Tibial nerve (tissue), 4 donors: ENCODE measurements at places on chromosomes 12 and 14.

DNA sequence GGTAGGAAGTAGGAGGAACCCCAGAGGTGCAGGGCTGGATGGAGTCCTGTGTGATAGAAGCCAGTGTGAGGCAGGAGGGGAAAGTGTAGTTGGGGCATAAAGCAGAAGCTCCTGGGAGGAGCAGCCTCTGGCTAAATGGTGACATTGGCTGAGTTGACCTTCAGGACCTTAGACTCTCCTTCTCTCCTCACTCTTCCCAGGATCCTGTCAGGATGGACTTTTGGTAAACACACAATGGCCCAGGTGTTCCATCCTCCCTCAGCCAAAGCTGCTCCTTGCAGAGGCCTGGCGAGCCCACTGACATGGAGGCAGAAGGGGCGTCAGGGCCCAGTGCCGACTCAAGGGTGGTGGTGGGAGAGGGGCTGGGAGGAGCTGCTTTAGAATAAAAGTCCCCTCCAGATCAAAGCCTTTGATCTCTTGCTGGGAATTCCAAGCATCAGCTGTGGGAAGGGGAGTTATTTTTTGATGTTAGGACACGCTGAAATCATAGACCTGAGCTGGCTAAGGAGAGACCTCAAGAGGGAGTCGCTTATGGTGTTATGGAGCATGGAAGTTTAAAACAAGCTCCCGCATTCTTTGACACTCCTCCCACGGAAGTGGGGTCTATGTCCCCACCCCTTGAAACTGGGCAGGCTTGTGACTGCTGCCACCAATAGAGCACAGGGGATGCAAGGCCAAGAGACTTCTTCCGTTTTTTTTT, 44.1 kb downstream of the SMIM41 start:
- DNase-seq, result no peak
- H3K27ac ChIP-seq, result no peak overlapping the region
- peaks cover 14% of the 10 kb centered on the region for H3K27me3 ChIP-seq
- H3K36me3 ChIP-seq, result no peaks in the 10 kb centered on the region
- H3K4me3 ChIP-seq, result no peak overlapping the region
- H3K4me1 ChIP-seq, result peaks cover 9% of the 10 kb centered on the region

DNA sequence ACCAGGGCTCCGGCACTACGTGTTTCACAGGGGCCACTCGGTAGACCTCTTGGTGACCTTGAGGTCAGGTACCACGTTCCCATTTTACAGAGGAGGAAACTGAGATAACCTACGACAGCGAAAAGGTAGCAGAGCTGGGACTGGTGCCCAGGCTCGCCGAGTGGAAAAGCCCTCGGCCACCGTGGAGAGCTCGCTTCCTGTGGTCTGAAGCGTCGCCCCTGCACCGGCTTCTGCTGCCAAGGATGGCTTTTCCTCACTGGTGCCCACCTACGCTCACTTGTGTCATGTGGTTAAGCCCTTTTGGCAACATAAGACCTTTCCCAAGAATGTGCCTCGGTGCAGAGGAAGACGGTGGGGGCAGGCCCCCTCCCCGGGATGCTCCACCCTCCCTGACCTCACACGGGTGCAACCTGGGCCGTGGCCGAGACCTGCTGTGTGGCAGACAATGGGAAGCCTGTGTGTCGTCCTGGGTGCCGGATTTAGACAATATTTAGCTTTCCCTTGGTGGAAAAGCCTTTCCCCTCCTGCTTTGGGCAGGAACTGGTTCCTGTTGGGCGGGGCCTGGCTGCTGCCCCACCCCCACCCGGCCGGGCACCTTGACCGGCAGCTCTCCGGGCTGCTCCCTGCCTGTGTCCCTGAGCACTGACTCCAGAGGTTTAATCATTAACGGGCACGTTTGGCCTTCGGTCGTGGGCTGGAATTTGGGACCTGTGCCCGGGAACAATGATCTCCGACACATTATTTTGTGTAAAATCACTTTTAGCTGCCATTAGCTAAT, 32.4 kb upstream of the PPP1R13B start:
- DNase-seq, result no peak
- peak overlapping the region; percentile 75 for H3K27ac ChIP-seq
- peaks cover 42% of the 10 kb centered on the region for H3K4me1 ChIP-seq
- H3K4me3 ChIP-seq, result no peak overlapping the region
- H3K36me3 ChIP-seq, result no peaks in the 10 kb centered on the region

DNA sequence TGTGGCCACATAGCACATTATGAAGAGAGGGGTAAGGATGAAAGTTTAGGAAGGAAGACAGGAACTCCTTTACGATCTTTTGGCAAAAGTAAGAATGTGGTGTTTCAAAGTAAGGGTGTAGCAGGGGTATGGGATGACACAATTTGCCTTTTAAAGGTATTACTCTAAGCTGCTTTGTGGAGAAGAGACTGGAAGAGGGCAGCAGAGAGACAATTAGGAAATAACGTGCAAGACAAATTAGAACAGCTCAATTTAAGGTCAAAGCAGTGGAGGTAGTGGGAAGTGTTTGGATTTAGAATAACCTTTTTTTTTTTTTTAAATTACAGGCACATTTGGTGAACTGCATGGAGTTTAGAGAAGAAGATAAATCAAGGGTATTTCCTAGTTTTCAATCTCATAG, 342.6 kb downstream of the NOVA1 start:
- no peaks in the 10 kb centered on the region for H3K36me3 ChIP-seq
- H3K4me1 ChIP-seq, result no peaks in the 10 kb centered on the region
- DNase-seq, result no peak
- H3K27ac ChIP-seq, result no peak overlapping the region
- H3K4me3 ChIP-seq, result no peak overlapping the region
- no peaks in the 10 kb centered on the region for H3K27me3 ChIP-seq

DNA sequence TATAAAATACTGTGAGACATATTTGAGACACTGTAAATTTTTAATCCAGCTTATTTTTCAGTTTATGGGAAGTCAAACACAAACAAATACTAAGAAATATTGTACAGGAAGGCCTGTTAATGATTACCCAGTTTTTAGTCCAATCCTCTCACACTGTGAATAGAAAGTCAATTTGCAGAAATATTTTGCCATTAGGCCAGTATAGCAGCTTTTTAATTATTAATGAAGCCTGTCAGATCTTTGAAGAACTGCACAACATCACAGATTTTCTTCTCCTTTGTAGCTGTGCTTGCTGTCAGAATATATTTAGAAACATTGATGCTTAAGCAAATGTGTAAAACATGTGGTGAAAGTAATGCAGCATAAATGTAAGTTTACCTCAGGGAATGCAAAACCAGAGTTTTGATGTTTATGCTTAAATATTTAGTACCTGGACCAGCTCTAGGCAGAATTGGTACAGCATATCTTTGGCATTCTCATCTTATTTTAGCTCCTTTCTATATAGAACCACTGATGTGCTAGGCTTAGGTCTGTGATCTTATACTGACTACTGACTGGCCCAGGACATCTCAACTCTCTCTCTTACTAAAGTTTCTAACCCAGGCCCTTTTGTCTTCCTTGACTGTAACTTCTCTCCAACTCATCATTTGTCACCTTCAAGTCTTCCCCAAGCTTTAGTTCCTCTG, 230.8 kb upstream of the NAV3 start:
- H3K4me3 ChIP-seq, result no peak overlapping the region
- no peak overlapping the region for H3K27ac ChIP-seq
- H3K4me1 ChIP-seq, result no peaks in the 10 kb centered on the region
- no peaks in the 10 kb centered on the region for H3K27me3 ChIP-seq
- DNase-seq, result no peak
- H3K36me3 ChIP-seq, result no peaks in the 10 kb centered on the region

DNA sequence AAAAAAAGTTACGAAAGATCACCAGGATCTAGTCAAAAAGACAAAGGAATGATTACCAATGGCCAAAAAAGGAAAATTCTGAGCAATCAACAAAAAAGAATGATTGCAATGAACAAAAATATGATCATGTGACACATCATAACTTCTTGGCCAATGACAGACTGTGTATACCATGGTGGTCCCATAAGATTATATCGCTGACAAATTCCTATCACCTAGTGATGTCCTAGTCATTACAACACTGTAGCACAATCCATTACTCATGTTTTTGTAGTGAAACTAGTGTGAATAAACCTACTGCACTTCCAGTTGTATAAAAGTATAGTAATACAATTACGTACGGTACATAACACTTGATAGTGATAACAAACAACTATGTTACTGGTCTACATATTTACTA, 12.3 kb downstream of the SEL1L start:
- H3K36me3 ChIP-seq, result peaks cover 49% of the 10 kb centered on the region
- DNase-seq, result no peak
- H3K27ac ChIP-seq, result no peak overlapping the region
- no peak overlapping the region for H3K4me3 ChIP-seq
- H3K4me1 ChIP-seq, result peaks cover 20% of the 10 kb centered on the region

GRCh38 chr14:72812292-72812851, 81.5 kb downstream of the DPF3 start:
- no peaks in the 10 kb centered on the region for H3K4me1 ChIP-seq
- H3K27me3 ChIP-seq, result no peaks in the 10 kb centered on the region
- peak overlapping the region; percentile 23 for H3K27ac ChIP-seq

DNA sequence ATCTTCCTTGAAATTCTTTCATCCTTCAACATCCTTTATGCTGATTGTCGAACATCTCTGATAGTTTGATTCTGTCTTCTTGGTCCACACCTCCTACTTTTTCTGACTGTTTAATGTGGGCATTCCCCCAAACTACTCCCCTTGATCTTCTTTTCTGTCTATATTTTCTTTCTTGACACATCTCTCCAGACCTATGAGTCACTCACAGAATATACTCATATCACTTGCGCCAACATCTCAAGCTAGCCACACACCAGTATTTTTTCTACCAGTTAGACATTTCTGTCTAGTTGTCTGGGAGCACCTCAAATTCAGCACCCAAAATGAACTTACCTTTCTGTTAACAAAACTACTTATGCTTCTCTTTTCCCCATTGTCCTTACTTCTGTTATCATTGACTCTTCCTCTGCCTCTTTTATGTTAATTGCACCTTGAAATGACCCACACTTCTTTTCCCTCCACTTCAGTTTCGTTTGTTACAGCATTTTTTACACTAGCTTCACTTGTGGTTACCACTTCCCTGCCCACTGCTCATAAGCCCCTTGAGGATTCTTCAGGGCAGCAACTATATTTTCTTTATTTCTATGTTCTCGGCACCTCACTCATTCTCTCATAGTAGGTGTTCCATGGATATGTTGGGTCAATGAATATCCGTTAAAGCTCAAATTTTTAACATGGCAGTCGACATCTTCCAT, 33.5 kb downstream of the TSHR start:
- H3K27ac ChIP-seq, result no peak overlapping the region
- no peaks in the 10 kb centered on the region for H3K27me3 ChIP-seq
- no peak for DNase-seq
- H3K4me1 ChIP-seq, result no peaks in the 10 kb centered on the region

DNA sequence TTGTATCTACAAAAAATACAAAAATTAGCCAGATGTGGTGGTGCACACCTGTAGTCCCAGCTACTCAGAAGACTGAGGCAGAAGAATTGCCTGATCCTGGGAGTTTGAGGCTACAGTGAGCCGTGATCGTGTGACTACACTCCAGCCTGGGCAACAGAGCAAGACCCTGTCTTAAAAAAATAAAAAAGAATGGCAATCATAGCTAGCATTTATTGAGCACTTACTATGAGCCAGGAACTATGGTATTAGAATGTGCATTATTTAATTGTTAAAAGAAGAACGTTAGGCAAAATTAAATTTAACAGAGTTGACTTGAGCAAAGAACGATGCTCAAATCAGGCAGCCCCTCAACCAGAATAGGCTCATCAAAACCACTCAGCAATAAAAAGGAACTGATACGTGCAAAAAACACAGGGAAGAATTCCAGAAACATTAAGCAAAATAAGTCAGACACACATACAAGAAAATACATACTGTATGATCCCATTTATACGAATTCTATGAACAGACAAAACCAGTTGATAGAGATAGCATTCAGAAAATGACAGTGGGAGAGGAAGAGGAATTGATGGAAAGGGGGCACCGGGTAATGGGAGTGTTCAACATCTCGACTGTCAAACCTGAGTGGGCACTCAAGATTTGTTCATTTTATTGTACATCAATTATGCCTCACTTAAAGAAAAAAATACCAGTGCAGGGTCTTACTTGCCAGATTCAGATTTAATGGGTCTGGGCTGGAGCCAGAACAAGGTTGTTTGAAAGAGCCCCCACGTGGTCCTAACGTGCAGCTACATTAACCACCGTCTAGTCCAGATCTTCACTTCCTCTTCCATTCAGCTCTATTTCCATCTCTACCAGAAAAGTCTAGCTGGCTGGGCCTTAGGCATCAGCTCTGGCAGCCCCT, 8.0 kb downstream of the SCNN1A start:
- H3K4me1 ChIP-seq, result no peaks in the 10 kb centered on the region
- H3K27me3 ChIP-seq, result no peaks in the 10 kb centered on the region
- H3K36me3 ChIP-seq, result no peaks in the 10 kb centered on the region

- H3K4me1 ChIP-seq, result peaks cover 19% of the 10 kb centered on the region
- H3K27ac ChIP-seq, result no peak overlapping the region
- H3K36me3 ChIP-seq, result no peaks in the 10 kb centered on the region
- no peak for DNase-seq
- H3K27me3 ChIP-seq, result no peaks in the 10 kb centered on the region
- no peak overlapping the region for H3K4me3 ChIP-seq
Measured at GRCh38 chr12:56004211-56004610, 7.1 kb downstream of the SUOX start.

DNA sequence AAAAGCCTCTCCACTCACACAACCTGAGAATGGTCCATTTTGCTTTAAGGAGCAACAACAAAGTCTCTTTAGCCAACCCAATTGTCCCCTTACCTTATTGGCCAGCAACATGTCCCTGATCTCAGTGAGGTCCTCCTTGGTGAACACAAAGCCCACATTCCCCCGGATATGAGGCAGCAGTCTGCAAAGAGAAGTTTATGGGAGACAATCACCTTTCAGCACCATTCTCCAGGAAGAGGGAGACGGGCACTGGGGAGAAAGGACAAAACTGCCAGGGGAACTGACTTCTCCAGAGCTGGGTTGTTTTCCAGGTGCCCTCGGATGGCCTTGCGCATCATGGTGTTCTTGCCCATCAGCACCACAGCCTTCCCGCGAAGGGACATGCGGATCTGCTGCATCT, 1.9 kb downstream of the RPLP0 start:
- no peaks in the 10 kb centered on the region for H3K27me3 ChIP-seq
- no peaks in the 10 kb centered on the region for H3K4me1 ChIP-seq
- DNase-seq, result no peak
- peaks cover 12% of the 10 kb centered on the region for H3K36me3 ChIP-seq
- H3K27ac ChIP-seq, result peak overlapping the region; percentile 87

DNA sequence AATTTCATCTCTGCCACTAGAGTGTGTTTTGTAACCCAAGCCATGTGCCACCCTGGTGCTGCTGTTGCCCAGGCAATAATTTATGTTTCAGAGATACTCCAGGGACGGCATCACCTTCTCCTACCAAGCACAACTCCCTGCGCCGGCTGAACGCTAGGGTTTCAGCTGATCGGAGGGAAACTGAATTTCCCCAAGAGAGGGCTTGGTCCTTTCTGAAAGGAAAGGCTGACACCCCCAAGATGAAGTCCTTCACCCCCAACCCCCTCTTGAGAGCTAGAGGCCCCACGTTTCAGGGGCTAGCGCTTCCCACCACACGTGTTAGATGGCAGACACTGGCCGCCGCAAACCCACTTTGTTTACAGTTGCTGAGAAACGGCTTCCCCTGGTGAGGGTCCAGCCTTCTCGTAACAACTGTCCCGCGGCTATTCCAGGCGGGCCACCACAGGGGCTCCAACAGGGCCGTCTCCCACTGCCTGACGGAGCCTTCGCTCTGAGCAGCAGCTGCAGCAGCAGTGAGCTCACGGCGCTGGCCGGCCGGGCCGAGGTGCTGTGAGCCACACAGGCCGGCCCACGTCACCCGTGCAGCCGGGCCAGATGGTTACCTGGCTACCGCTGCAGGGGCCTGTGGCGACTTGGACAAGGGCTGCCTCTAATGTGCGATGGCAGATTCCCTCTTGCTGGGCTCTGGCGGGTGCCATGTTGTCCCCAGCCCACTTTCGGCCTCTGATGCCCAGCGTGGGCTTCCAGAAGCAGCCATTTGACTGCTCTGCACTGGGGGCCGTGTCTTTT, 66.4 kb downstream of the TESC start:
- H3K27me3 ChIP-seq, result peaks cover 38% of the 10 kb centered on the region
- no peak overlapping the region for H3K4me3 ChIP-seq
- no peaks in the 10 kb centered on the region for H3K4me1 ChIP-seq
- H3K36me3 ChIP-seq, result peaks cover under 1% of the 10 kb centered on the region
- DNase-seq, result no peak
